Hematopoietic multipotent progenitor cell treated with erythropoietin and hydrocortisone succinate and interleukin-3 and kit ligand, for 4 days (in vitro differentiated cells): ENCODE measurements at places on chromosomes 16 and 17.

- peak; percentile 68 for DNase-seq
These were observed 1.9 kb downstream of the PHF12 start for GRCh38 chr17:28949185-28950016.

DNA sequence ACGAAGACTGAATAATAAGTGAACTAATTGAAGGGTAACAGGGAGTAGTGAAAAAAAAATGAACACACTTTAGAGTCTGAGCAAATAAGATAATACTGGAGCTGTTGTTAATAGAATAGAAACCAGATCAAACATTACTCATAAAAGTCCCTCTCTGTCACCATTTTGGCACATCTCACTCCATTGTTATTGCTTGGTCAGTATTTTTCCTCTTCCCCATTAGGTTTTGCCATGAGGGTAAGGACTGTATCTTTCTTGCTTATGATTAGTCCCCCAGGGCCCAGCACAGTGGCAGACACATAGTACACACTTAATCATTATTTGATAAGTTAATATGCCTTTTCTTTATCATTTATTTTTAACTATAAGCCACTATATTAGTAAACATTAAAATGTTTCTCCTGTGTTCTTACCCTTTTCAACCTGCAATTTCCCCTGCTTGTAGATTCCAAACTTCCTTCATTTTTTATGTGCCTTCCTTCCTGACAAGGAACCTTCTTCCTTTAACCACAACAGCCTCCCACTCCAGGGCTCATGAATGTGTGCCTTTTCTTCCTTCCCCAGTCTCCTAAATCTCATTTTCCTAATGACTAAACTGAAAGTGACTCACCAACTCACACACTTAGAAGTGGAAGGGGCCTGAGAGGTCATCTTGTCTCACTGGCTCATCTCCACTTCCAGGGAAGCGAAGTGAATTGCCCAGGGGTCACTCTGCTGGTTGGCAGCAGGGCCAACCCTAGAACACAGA, 88.2 kb upstream of the HAS3 start:
- DNase-seq, result no peak

DNA sequence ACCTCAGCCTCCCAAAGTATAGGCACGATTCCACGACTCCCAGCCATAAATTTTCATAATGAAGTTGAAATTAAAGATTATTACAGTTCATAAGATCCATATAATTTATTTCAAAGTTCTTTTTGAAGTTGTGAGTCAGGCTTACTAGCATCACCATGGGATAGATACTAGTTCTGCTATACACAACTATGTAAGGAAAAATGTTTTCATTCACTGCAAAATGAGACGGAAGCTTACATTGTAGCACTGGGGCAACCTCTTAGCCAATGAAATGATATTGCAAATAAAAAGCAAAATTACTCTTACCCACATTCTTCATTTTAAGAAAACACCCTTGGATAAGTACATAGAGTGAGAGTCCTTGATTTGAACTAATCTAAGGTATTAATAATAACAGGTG, 18.8 kb upstream of the MARCHF10 start:
- DNase-seq, result no peak

GRCh38 chr17:33889766-33890165, 365.3 kb upstream of the CCL2 start:
- DNase-seq, result no peak

DNA sequence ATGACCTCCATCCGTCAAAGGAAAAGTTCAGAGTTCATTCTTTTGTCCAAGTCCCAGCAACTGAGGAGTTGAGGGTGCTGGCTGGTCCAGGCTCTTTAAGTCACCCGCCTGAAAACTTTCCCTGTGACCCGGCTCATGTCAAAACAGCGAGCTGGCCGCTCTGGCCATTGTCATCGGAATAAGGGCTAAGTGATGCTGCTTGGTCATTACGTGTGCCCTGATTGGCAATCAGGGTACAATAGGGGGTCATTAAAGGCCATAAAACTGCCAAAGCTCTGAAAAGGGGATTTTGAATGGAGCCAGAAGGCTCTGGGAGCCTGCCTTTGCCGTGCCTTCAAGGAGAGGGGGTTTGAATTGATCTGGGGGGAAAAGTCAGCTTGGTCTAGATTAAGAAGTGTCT, 88.5 kb upstream of the IRX3 start:
- no peak for DNase-seq

DNA sequence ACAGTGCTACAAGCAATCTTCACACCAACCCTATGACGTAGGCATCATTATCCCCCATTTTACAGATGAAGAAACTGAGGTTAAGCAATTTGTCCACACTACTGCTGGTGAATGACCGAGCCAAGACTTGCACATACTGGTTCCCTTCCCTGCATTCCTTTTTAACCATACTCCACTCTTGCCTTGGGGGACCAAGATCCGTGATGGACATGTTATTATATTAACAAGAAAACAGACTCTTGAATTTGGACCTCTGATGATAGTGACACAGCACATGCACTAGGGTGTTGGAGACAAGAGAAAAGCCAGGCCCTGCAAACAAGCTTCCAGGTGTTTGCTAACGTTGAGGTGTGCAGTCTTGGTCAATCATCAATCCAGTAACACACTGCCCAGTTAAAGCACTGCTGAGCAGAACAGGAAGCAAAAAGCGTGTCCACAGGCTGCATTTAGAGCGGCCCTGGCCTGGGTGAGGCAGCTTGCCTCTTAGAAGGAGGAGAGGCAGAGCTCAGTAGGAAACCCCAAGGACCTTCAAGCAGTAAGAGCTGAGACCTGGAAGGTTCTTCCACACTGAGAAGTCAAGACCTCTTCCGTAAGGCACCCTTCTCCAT, 36.7 kb downstream of the HNF1B start:
- no peak for DNase-seq

- no peak for DNase-seq
These were observed 66.1 kb upstream of the CLEC3A start for GRCh38 chr16:77956231-77956630.

- no peak for DNase-seq
These were observed 224.2 kb downstream of the C16orf78 start for GRCh38 chr16:49597796-49598195.
